D721Med (cell line): ENCODE measurements at places on chromosomes 6 and 20.

- DNase-seq, result no peak
These were observed 17.5 kb upstream of the TRAF3IP2 start for GRCh38 chr6:111623046-111623718.

DNA sequence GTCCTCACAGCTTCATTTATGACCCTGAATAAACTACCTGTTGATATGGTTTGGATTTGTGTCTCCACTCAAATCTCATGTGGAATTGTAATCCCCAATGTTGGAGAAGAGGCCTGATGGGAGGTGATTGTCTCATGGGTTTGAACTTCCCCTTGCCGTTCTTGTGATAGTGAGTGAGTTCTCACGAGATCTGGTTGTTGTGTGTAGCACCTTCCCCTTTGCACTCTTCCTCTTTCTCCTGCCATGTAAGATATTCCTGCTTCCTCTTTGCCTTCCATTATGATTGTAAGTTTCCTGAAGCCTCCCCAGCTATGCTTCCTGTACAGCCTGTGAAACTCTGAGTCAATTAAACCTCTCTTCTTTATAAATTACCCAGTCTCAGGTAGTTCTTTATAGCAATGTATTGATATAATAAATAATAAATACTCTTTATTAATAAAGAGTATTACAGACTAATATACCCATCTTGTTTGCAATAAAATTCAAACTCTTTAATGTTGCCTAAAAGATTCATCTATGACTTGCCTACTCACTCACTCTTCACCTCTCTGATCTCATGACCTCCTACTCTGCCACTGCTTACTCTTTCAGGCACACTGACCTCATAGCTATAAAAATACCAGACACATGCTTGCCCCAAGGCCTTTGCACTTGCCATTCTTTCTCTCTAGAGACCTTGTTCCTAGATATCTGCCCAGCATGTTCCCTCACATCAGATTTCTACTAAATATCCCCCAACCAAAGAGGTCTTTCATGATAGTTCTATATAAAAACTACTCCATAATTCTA is 256.4 kb upstream of the MARCKS start:
- no peak for DNase-seq

GRCh38 chr6:87829622-87830121 is 127.6 kb upstream of the AKIRIN2 start:
- no peak for DNase-seq

DNA sequence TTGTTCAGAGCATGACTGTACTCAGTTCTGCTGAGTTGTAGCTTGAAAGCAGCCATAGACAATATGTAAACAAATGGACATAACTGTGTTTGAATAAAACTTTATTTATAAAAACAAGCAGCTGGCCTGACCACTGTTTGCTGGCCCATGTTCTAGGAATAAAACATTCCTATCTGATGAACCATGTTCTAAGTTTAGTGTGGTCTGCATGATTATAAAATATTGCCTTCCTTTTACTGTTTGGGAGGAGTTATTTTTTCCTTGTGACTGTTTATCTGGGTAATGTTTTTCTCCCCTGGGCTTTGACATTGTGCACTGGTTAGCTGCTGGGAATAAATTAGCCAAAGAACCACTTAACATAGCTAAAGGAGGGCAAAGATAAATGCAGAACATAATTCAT is 55.1 kb downstream of the CDS2 start:
- DNase-seq, result no peak

GRCh38 chr20:43666376-43667328 is at the start of gene MYBL2:
Gene MYBL2 (plus strand): TSS chr20:43667114. CDS start chr20:43667284, 170 bp downstream.
- peak; percentile 39 for DNase-seq

DNA sequence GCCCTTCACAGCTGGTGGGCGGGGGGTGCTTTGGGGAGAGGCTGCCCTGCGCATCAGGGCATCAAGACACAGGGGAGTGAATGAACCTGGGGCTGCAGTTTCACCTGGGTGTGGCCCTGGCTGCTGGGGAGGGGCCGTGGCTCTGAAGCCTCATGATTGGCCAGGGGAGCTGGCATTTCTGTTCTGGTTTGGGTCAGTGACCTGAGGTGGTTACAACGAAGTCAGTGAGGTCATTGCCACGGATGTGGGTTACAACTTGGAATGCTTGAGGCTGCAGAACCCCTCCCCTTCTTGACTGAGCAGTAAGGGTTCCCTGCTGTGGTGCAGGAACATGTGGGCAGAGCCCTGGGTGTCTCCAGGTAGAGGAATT is 3.0 kb downstream of the TCEA2 start:
- DNase-seq, result no peak

- no peak for DNase-seq
These were observed at the start of gene OPRM1 for GRCh38 chr6:154039231-154039842. Gene OPRM1 (plus strand): TSS chr6:154039240. CDS start chr6:154039545, 305 bp downstream.

DNA sequence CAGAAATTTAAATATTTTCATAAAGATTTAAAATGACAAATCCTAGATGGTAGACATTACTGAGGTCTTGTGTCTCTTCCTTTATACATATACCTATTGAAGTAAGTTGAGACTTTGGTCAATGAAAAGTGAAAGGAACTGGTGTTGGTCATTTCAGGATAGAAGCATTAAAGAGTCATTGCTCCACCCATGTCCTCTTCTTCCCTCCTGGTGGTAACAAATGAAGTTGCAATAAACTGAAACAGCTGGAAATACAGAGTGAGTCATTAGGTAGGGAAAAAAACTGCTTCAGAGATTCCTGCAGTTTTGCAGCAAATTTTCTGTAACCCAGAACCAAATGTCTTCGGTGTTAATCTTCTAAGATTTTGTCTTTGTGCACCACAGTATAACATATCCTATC is 448.0 kb downstream of the EYS start:
- DNase-seq, result no peak

- no peak for DNase-seq
These were observed 307.6 kb downstream of the ALDH8A1 start for GRCh38 chr6:134642279-134642678.

DNA sequence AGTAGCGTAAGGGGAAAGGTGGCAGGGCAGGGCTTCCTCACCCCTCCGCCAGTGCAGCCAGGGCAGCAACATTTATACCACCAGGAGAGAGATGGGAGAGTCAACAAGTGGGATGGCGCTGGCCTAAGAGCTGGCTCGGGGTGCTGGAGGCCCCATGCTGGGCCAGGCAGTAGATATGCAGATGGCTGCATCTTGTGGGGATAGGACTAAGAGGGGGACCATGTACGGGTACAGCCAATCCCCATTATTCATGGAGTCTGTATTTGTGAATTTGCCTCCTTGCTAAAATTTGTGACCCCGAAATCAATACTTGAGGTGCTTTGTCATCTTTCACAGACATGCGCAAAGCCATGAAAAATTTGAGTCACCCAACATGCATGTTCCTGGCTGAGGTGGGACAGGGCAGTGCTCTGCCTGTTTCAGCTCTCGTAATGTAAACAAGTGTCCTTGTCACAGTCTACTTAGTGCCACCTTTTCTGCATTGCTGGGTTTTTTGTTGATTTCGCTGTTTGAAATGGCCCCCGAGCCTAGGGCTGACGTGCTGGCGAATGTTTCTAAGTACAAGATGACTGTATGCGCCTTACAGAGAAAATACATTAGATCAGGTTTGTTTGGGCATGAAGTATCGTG is 27.5 kb upstream of the TAF8 start:
- no peak for DNase-seq
